ENCODE measurements at places on chromosomes 12 and 14. TPM values are rescaled to one million over a fixed set of nuclear protein-coding genes. Genes with fewer than 3 reads are reported as not detected.

- DNase-seq, result no peak
Measured at GRCh38 chr14:64266239-64266638, 27.9 kb downstream of the ESR2 start.

RNF212B gene
- not detected for polyA plus RNA-seq

- DNase-seq, result no peak
Measured at GRCh38 chr14:25003537-25003936, 46.4 kb downstream of the STXBP6 start.

P2RX7 gene
- 9.2 TPM for polyA plus RNA-seq

DNA sequence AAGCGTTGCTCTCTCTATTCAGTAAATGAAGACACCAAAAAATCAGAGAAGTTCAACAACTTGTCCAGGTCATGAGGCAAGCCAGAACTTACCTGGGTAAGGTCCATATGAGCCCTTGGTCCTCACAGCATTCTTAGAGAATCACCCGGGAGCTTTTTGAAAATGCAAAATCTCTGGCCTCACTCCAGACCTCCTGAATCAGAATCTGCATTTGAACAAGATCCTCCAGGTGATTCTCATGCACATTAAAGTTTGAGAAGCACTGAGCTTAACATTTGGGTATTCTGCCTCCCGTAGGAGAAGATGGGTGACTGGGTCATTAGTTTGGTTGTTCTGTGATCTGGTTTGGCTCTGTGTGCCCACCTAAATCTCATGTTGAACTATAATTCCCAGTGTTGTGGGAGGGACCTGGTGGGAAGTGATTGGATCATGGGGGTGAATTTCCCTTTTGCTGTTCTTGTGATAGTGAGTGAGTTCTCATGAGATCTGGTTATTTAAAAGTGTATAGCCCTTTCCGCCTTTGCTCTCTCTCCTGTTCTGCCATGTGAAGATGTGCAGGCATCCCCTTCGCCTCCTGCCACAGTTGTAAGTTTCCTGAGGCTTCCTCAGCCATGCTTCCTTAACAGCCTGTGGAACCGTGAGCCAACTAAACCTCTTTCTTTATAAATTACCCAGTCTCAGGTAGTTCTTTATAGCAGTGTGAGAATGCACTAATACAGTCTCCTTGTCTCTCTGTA, 221.2 kb downstream of the RAD51B start:
- no peak for DNase-seq

GRCh38 chr14:76918256-76918781, 92.1 kb downstream of the LRRC74A start:
- no peak for DNase-seq

FLRT2 gene
- polyA plus RNA-seq, result not detected

RIMBP2 gene
- not detected for polyA plus RNA-seq

- DNase-seq, result no peak
Measured at GRCh38 chr12:88308825-88309224, 166.7 kb downstream of the TMTC3 start.

GRCh38 chr12:85550924-85551323, 270.9 kb downstream of the ALX1 start:
- DNase-seq, result no peak

OTOGL gene
- polyA plus RNA-seq, result not detected

DNA sequence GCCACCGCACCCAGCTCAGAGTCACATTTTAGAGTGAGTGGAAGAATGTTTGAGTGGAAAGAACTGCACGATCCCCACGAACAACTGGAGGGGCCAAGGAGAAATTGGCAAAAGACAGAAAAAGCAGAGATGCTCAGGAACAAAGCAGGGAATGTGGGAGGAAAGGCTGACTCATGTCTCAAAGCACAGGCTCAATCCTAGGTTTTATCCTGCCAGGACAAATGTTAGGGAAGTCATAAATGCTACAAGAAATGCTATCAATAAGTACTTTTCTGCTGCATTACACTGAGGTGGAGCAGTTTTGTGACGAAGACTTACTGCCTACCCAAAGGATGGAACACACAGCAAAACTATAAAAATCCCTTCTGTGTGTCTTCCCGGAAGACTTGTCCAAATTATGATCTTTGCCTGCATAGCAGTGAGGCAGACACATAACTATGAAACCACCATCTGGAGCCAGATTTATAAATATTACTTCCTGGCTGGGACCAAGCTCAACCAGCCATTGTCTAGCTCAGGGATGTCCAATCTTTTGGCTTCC, 26.7 kb downstream of the NIN start:
- DNase-seq, result no peak

DNA sequence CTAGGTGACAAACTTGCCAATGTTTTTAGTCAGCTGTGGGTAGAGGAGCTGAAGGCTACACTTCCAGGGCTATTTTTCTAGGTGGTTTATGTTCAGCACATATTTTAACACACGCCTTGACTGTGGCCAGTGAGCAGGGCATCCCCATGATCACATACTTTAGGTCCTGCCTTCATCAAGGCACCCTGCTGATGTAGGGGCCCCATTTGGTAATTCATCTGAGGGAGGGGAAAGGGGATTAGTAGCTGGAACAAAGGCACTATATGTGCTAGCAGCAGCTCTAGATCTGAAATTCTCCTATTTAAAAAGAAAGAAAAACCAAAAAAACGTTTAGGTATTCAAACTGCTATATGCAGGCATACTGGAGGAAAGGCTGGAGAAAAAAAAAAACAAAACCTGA, 14.5 kb downstream of the EGLN3 start:
- DNase-seq, result no peak

DNA sequence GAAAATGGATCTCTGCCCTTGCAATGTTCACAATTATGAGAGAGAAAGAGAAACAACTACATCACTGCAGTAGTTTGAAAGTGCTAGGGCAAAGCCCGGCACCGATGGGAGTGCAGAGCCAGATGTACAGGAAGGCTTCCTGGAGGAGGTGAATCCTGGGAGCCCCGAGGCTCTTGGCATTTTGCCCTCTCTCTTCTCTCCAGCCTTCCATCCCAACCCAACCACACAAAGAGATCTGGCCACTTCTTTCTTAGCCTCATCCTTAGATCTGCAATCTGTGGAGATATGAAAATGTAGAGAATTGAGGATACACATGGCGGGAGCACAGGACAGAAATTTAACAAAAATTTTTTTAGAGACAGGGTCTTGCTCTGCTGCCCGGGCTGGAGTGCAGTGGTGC, 3.3 kb upstream of the PAPLN start:
- DNase-seq, result no peak

NDRG2 gene
- 19.9 TPM for polyA plus RNA-seq

DNA sequence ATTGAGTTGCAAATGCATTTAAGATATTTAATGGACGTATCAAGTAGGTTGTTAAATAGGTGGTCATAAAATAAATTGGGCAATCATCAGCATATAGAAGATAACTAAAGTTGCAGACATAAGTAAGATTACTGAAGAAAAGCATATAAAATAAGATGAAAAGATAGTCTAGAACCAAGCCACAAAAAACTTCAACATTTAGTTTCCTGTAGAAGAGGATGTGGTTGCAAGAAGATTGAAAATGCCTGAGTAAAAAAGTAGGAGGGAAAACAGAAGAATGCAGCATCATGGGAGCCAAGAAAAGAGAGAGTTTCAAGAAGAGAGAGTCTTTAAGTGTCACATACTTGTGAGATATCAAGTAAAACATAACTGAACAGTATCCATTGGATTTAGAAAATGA, 17.6 kb upstream of the SLC16A7 start:
- no peak for DNase-seq

DNA sequence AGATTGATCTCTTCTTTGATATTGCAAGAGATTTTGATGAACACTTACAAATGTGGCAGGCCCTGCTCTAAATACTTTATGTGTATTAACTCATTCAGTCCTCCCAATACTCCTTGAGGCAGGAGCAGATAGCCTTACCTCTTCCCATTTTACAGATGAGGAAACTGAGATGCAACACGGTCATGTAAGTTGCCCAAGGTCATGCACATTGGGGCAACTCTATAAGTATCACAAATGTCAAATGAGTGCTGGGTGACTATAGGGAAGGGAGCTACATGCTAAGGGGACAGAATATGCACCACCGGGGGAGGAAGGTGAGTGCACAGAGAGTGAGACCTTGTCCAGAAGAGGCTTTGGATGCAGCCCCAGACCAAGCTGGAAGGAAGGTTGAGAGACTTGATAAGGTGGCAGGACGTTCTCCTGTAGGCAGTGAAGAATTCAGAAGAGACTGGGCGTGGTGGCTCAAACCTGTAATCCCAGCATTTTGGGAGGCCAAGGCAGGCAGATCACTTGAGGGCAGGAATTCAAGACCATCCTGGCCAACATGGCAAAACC, 132.3 kb upstream of the PWP1 start:
- no peak for DNase-seq

TGM1 gene
- not detected for polyA plus RNA-seq

LRIG3 gene
- not detected for polyA plus RNA-seq

DNA sequence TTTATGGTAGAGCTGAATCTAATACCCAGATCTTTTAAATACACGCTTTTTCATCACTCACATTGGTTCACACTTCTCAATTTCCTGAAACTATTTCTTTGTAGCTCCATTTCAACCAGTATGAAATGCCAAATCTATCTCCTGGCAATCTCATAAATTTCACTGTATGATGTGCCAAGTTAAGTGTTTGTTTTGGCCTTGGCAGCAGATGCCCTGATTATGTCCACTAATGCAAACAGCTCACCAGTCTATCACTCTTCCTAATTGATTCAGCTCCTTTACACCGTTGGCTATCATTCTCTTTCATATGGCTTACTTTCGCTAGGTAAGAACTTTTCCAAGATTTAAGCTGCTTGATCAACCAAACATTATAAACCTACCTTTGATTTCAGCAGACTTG, 58.6 kb downstream of the ZFC3H1 start:
- DNase-seq, result no peak

- no peak for DNase-seq
Measured at GRCh38 chr14:37369425-37369824, 171.7 kb downstream of the MIPOL1 start.

DNA sequence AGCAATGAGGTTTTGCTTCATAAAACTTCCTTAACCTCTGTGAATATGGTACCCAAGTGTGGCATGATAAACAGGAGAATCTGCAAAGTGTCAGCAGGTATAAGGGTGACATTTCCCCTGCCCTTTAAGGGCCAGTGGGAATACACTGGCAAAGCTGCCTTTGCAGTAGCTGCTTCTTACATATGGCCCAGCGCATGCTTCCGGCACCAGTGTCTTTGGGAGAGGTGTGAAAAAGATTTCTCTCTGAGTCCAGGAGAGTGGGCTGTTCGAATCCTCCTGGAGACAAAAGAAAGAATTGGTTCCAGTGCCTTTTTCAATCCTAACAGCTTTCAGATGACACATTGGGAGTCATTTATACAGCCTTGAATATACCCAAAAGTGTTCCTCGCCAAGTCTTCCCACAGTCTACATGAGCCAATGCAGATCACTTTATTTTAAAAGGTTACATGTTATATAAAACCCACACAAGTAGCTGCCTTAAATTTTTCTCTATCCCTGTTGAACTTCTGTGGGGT, 437.7 kb downstream of the PRKD1 start:
- DNase-seq, result no peak

DNA sequence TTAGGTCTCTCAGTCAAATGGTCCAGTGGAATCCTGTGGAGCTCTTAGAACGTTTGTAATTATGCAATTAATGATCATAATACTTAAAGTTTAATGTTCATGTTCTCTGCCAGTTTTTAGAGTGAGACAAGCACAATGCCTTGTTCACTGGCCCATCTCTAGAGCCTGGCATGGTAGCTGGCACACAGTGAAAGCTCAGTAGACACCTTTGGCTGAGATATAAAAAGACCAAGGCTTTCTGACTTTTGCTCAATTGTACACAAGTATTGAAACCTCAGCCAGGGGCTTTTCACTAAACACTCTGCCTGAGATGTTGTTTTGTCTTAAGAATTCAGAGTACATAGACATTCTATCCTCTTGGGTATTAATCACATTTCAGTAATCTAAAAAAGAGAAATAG, 241.8 kb upstream of the ATP2B1 start:
- DNase-seq, result no peak

MMP14 gene
- polyA plus RNA-seq, result not detected

GRCh38 chr12:101186291-101186690, 23.7 kb downstream of the SLC5A8 start:
- DNase-seq, result no peak

GRCh38 chr12:87376722-87377121, 652.5 kb downstream of the C12orf50 start:
- no peak for DNase-seq

DNA sequence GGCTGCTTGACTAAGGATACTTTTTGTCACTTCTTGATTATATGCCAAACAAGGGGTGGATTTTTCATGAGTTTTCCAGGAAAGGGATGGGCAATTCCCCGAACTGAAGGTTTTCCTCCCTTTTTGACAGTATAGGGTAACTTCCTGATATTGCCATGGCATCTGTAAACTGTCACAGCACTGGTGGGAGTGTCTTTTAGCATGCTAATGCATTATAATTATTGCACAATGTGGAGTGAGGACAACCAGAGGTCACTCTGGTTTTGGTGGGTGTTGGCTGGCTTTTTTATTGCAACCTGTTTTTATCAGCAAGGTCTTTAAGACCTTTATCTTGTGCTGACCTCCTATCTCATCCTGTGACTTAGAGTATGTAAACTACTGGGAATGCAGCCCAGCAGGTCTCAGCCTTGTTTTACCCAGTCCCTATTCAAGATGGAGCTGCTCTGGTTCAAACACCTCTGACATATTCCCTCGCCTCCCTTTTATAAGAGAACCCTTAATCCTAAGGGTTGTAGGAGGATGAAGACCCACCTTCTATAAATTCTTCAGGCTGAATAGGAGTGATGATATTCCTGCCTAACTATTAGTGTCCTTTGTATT, 471.2 kb downstream of the ATP23 start:
- DNase-seq, result no peak

DNA sequence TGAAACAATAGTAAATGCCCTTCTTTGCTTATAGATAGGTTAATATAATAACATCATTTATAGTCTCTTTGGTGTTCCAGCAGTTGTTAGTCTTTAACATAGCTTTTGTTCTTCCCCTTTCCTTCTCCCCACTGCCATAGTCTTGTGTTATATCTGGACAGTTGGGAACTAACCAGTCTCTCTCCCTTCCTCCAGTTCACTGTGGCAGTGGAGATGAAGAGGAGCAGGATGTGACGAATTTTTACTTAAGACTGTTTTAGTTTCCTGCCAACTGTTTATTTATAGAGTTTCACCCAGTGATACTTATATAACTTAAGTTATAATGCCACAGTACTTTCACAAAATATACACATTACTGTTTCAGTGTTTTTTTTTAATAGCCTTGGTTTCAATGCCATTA, 277.4 kb downstream of the PDZRN4 start:
- no peak for DNase-seq

DNA sequence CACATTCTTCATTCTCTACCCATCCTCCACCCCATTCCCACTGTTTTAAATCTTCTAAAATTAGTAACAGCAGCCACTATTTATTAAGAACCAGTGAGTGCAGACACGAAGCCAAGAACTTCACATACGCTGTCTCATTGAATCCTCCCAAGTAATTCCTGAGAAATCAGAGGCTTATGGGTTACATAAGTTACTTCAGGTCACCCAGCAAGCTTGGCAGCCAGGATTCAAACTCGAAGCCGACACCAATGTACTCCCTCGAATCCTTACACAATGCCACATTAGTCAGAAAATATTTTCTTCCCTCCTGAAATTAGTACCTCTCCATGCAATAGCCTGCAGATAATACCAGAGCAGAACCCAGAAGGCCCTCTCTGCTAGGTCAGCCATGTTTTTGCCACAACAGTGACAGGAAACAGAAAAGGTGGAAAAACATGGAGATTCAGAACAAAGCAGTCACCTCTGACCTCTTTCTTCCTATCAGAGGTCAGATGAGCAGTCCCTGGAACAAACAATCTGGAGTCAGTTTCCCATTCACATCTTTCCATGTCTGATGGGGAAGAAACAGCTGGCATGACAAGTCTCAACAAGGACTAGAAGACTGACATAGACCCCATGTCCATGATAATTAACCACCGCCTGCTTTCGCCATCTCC, 16.4 kb downstream of the NID2 start:
- no peak for DNase-seq
